ENCODE measurements at places on chromosomes 16 and 17.
A peak's percentile ranks its signal among the peaks of the same experiment; 100 is the strongest.

GRCh38 chr17:8649157-8650118 is 18.9 kb upstream of the MYH10 start:
- DNase-seq = no peak

- DNase-seq = no peak
Measured at GRCh38 chr17:32746698-32747097, 130.2 kb downstream of the MYO1D start.

GRCh38 chr17:74087002-74087585 is 116.4 kb upstream of the RPL38 start:
- no peak for DNase-seq

DNA sequence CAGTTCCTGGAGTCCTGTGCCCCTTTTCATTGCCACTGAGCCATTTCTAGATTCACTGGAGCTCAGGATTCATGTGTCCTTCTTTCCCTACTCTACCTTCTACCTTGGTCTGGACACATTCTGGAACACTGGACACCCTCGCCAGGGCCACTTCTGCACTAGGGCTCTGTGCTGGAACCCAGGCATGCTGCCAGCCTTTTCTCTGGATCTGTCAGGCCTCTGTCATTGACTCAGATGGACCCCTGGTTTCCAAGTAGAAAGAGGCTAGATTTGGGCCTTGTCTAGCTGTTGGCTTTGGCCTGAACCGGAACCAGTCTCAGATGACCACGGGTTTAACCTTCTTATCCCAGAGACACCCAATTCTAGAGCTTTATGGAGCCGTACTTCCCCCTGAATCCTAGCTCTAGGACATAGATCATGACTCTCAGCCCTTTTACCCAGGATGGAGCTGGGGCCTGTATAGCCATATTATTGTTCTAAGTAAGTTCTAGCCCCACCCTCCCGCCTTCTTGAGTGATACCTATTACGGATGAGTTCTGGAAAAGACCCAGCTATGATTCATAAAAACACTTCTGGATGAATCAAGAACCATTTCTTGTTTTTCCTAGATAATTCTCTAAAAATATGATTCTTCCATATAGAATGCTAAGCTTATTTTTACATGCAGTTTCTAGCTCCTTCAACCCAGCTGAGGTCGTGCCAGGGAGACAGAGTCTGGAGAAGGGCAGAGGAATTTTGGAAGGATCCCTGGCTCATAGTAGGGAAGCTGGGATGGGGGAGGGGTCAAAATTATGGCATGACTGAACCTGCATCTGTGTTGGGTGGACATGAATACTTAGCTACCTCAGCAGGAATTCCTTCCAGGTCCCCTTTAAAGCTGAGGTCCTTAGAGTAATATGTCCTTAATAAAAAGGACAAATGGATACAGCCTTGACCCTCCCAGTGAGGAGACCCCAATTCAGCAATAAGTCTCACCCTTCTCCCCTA is 1.1 kb upstream of the CHRNB1 start:
- no peak for DNase-seq

- DNase-seq = no peak
Measured at GRCh38 chr17:61770752-61771533, 92.4 kb downstream of the BRIP1 start.

GRCh38 chr17:32903774-32904673 is 23.9 kb upstream of the TMEM98 start:
- DNase-seq = no peak

GRCh38 chr17:45784741-45785479 is 790 bp downstream of the CRHR1 start:
- no peak for DNase-seq

DNA sequence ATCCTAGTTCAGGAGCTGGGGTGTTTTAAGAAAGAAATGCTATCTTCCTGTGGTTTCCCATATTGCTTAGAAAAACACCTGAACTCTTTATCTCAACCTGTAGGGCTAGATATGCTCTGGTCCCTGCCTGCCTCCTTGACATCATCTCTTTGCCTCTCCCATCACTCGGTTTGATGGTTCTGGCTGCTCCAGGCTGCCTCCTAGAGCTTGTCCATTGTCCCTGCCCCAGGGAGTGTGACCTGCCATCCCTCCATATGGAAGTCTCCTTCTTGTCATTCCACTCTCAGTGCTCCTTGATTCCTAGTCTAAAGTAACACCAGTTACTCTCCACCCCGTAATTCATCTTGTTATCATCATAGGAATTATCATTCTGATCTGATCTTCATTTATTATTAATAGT is 369.0 kb upstream of the EEF2KMT start:
- DNase-seq = no peak

DNA sequence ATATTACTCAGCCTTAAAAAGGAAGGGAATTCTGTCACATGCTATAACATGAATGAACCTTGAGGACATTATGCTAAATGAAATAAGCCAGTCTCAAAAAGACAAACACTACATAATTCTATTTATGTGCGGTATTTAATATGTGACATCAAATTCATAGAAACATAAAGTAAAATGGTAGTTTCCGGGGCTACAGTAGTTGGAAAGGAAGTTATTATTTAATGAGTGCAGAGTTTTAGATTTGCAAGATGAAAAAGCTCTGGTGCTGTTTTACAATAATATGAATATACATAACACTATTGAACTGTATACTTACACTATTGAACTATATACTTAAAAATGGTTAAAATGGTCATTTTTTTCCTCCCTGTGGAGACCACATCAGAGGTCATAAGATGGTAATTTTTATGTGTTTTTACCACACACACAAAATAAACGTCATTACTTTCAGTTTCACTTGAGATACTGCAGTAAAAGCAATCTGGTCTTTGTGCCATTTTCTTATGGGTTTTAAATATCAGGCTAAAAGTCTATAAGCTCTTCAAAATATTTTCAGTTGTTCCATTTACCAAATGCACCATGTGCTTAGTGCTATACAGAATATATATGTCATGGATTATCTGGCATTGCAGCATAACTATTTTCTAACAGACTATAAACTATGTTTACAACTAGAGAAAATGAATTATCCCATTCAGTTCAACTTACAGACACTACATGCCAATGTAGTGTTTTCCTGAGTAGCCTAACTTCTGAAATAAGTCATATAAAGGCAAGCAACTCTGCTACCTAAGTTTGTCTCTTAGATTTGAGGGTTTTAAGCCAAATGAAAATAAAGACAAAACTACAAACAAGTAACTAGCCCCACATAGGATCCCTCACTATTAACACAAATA is 90.9 kb downstream of the SPAG9 start:
- peak; percentile 5 for DNase-seq

DNA sequence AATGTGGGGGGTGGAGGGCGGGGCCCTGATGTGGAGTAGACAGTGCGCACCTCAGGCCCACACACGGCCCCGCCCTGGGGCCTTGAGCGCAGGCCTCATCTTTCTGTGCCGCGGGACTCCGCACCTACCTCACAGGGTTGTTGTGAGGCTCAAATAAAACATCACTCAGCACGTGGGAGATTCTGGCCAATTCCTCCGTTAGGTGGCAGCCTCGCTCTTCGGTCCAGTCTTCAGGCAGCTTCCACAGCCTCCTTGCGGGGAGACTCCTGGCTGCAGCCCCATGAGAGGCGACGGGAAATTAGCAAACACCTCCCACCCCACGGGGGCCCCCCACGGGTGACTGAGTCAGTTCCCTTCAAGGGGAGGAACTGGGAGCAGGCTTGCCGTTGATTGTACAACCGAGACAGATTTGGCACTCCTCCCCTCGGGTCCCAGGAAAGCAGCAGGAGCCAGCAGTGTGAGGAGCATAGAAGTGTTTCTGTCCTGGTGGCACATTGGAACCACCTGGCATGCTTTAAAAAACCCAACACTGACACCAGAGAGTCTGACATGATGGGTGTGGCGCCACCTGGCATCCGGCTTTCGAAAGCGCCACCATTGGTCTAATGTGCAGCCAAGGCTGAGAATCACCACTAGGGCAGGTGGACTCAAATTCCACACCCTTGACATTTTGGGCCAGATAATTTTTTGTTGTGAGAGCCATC is 7.6 kb downstream of the MRM1 start:
- peak; percentile 79 for DNase-seq

DNA sequence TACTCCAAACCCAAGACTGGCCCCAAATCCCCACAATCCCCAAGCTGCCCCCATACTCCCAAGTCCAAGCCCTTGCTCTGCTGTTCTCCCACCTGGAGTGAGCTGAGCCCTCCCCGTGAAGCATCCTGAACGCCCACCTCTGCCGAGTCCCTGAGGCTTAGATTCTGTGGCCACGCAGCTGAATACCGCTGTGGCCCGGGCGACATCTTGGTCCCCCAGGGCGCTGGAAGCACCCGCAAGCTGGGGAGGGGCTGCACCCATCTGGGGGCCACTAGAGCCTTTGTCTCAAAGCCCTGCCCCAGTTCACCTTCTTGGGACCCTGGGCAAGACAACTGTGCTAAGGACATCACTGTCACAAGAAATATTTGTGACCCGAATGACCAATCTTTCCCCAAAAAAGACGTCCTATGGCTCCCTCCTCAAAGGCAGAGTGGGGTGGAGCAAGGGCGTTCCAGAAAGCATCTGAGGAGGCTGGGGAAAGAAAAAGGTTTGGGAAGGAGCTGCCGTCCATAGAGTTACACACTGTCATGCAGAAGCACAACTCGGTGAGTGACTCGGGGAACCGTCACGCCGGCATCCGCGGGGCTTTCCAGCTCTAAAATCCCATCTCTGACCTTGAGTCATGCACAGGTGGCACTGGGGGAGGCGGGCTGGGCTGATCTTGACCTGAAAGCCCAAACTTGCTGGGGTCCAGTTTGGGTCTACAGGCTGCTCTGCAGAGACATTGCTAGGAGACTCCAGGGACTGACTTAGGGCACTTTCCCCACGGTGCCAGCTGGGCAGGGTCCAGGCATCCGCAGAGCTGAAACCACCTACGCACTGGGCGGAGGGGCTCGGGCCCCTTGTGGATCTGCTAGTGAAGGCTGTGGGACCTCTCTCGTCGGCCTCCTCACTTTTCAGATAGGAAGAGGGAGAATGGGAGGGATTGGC is 6.6 kb downstream of the PTX4 start:
- no peak for DNase-seq

DNA sequence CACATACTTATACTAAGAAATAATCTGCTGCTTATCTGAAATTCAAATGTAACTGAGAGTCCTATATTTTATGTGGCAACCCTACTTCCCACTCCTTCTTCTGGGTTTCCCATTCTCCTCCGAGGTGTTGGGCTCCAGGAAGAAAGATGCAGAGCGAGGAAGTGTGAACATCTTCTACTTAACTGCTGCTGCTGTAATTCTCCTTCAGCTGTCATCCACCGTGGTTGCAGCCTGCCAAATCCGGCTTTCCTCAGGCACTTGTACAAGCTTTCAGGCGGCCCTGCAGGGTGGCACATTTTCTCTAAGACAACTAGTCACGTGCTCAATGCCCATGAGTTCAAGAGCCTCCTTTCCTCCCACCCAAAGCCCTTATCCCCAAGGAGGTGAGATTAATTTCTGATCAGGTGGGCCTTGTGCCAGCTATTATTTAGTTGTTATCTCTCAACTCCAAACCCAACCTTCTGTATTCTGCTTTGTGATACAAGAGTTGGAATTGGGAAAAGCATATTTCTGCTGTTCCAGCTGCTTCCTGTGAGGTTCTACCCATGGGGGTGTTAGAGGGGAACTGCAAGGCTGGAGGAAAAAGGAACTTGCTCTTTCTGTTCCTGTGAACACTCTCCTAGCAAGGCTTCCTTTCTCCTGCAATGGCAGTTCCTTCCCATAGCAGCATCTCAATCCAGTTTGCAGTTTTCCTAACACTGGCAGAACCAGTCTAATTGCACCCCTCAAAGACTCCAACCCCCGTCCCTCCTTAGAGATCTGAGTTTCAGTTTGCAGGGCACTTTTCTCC is 67.6 kb upstream of the RBBP6 start:
- DNase-seq = no peak

DNA sequence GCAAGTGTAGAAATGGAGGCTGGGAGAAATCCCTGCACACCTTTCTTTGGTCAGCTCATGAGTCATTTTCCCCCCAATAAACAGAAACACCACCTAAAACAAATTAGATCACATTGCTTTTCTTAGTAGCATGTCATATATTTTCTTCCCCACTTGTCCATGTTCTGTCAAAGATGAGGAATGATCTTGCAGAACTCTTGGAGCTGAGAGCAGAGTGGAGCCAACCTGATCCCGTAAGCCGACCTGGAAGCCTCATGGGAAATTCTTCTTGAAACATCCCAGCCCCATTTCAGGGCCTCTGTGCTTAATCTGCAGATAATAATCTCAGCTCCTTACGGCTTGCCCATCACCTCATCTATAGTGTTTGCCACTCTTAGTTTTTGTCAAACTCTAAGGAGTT is 284.6 kb upstream of the ELAC2 start:
- DNase-seq = no peak

Data from NCI-H774 (cell line).